Stomach (tissue), 19 donors: ENCODE measurements at places on chromosomes 16 and 17.
A peak's percentile ranks its signal among the peaks of the same experiment; 100 is the strongest.

- no peak overlapping the region for H3K27ac ChIP-seq
- H3K27me3 ChIP-seq = peaks cover 26% of the 10 kb centered on the region
- H3K4me3 ChIP-seq = peak overlapping the region; percentile 55
Measured at GRCh38 chr17:34578656-34579016, 746 bp upstream of the TMEM132E start.

GRCh38 chr17:43439041-43439440, 40.2 kb downstream of the ARL4D start:
- H3K4me3 ChIP-seq = no peak overlapping the region
- no peaks in the 10 kb centered on the region for H3K36me3 ChIP-seq
- no peak for DNase-seq
- H3K27ac ChIP-seq = no peak overlapping the region

DNA sequence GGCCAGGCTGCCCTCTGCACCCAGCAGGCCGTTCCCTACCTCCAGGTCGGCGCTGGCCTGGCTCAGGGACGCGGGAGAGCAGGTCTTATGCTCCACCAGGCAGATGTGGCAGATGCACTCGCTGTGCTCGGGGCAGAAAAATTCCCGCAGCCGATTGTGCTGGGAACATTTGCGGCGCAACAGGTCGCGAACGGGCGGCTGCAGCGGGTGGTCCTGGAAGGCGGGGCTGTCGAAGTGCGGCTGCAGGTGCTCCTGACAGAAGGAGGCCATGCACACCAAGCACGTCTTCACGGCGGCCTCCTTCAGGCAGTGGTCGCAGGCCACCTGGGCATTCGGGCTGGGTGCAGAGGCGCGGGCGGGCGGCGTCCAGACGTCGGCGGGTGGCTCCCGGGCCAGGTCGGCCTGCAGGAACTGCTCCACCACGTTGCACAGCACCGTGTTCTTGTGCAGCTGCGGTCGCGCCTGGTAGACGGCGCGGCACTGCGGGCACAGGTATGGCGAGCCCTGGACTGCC, 439 bp downstream of the TRIM25 start:
- no peaks in the 10 kb centered on the region for H3K27me3 ChIP-seq
- peaks cover 8% of the 10 kb centered on the region for H3K36me3 ChIP-seq
- H3K4me3 ChIP-seq = peak overlapping the region; percentile 82
- no peak for DNase-seq
- H3K27ac ChIP-seq = peak overlapping the region; percentile 92
- peaks cover 53% of the 10 kb centered on the region for H3K4me1 ChIP-seq

DNA sequence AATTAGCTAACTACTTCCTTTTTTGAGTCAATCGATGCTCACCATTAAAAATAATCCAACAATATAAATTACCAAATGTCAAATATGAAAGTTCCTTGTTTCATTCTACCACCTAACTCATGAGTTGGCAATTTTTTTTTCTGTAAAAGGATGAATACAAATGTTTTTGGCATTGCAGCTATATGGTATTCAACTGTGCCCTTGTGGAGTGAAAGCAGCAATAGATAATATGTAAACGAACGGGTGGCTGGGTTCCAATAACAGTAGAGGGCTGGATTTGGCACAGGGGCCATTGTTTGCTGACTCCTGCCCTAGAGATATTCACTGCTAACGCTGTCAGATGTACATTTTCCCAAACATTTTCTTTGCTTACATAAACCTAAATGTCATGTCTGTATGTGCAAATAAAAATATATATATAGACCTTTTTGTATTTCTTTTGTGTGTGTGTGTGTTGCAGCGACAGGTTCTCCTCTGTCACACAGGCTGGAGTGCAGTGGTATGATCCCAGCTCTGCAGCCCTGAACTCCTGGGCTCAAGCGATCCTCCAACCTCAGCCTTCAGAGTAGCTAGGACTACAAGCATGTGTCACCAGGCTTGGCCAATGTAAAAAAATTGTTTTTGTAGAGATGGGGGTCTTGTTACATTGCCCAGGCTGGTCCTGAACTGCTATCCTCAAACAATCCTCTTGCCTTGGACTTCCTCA, 73.9 kb downstream of the RPGRIP1L start:
- H3K27me3 ChIP-seq = no peaks in the 10 kb centered on the region
- peak; percentile 34 for DNase-seq
- no peak overlapping the region for H3K4me3 ChIP-seq
- H3K36me3 ChIP-seq = peaks cover 4% of the 10 kb centered on the region

DNA sequence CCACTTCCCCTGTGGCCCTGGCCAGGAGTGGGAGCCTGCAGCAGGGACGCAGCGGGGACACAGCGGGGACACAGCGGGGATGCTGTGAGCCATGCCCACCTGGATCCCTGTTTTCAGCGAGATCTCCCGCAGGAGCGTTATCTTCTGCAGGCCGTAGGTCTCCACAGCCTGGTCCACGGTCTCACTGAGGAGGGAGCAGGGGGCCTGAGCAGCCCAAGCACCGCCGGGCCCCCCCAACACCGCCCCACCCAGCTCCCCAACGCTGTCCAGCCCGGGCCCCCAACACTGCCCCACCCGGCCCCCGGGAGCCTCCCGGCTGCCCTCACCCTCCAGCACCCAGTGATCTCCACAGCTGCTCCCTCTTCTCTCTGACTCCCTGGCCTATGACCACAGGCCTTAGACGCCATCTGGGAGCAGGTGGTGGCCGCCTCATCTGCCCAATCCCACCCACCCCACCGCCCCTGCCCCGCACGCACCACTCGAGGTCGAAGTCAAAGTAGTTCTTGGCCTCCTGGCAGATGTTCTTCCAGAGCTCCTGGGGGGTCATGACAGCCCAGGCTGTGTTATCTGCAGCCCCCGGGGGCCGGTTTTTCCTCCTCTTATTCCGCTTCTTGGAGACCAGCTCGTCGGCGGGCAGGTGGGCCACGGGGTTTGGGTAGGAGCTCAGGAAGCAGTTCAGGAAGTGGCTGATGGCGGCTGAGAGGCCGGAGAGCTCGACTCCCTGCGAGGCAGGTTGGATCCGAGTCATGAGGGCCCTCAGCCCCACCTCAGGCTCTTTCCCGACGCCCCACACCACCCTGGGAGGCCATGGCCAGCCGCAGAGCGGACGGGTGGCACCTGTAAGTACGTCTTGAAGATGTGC, 17.0 kb downstream of the CLUH start:
- no peak overlapping the region for H3K27ac ChIP-seq
- H3K4me1 ChIP-seq = peaks cover under 1% of the 10 kb centered on the region
- DNase-seq = no peak
- no peaks in the 10 kb centered on the region for H3K27me3 ChIP-seq
- H3K36me3 ChIP-seq = peaks cover 99% of the 10 kb centered on the region

DNA sequence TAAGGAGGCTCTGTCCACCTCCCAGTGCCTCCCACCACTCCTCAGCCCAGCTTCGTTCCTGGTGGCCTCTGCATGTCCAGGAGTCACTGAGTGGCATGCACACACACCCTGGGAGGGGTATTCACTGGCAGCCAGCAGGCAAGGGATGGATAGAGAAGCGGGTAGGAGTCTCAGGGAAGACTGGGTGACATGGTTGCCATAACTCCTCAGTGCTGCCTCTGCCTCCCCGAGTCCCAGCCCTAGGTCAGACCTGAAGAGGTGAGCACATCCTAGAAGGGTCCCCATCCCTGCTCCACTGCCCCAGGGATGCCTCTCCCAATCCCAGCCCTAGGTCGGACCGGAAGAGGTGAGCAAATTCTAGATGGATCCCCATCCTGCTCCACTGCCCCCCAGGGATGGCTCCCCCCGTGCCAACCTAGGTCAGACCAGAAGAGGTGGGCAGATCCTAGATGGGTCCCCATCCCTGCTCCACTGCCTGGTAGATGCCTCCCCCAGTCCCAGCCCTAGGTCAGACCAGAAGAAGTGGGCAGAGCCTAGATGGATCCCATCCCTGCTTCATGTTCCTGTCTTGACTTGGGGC, 197.0 kb downstream of the IRF8 start:
- H3K36me3 ChIP-seq = no peaks in the 10 kb centered on the region
- H3K27ac ChIP-seq = no peak overlapping the region
- no peak overlapping the region for H3K4me3 ChIP-seq
- H3K27me3 ChIP-seq = no peaks in the 10 kb centered on the region
- no peak for DNase-seq
- H3K4me1 ChIP-seq = no peaks in the 10 kb centered on the region

DNA sequence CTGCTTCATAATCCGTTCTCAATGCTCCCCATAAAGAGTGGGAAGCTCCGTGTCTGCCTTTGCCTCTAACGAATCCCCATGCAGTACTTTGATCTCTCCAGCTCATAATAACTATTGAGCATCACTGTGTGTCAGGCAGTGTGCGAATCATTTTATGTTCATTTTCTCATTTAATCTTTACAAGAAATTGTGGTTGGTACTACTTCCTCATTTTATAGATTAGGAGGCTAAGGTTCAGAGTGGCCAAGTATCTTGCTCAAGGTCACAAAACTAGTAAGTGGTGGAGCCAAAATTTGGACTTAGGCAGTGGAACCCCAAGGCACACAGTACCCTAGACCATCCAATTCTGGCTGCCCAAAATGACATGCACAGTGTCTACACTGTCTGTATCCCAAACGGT, 44.8 kb downstream of the ABCC12 start:
- peaks cover 8% of the 10 kb centered on the region for H3K4me1 ChIP-seq
- no peaks in the 10 kb centered on the region for H3K36me3 ChIP-seq
- no peaks in the 10 kb centered on the region for H3K27me3 ChIP-seq

GRCh38 chr16:74982256-74982655, 2.7 kb downstream of the WDR59 start:
- no peak for DNase-seq
- H3K36me3 ChIP-seq = peaks cover 15% of the 10 kb centered on the region
- peaks cover 26% of the 10 kb centered on the region for H3K4me1 ChIP-seq
- H3K27me3 ChIP-seq = no peaks in the 10 kb centered on the region

GRCh38 chr17:67995570-67996263, 552 bp downstream of the C17orf58 start:
- no peak overlapping the region for H3K27ac ChIP-seq
- H3K4me1 ChIP-seq = peaks cover 42% of the 10 kb centered on the region
- H3K36me3 ChIP-seq = no peaks in the 10 kb centered on the region
- H3K4me3 ChIP-seq = peak overlapping the region; percentile 57
- DNase-seq = peak; percentile 68

GRCh38 chr17:48770954-48771353, 42.4 kb upstream of the HOXB13 start:
- no peaks in the 10 kb centered on the region for H3K36me3 ChIP-seq
- H3K4me3 ChIP-seq = no peak overlapping the region
- DNase-seq = no peak
- H3K27me3 ChIP-seq = peaks cover 59% of the 10 kb centered on the region
- no peaks in the 10 kb centered on the region for H3K4me1 ChIP-seq

DNA sequence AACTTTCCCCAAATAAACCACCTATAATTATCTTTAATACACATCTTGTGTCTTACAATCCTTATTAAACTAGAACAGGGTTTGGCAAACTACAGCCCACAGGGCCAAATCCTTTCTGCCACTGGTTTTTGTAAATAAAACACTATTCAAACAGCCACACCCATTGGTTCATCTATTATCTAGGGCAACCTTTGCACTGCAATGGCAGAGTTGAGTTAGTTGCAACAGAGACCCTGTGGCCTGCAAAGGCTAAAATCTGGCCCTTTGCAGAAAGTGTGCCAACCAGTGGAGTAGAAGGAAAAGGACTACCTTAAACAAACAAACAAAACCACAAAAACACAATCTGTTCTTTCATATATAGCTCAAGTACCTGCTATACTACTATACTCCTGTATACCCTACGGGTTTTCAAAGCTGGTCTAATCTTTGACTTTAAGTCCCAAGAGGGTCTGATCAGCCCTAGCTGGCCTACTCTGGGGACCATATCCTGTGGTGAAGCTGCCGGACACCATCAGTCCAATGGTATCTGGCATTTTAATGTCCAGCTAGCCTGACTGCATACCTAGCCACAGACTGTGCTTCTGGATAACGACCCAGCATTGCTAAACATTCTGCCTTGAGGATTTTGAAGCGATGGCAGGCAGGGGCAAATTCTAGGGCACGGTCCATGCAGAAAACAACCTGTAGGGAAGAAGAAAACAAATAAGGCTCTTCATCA, 23.3 kb downstream of the CNP start:
- no peaks in the 10 kb centered on the region for H3K27me3 ChIP-seq
- H3K4me1 ChIP-seq = no peaks in the 10 kb centered on the region
- DNase-seq = no peak
- peaks cover 99% of the 10 kb centered on the region for H3K36me3 ChIP-seq

GRCh38 chr17:67137860-67138259, 93.5 kb downstream of the CACNG1 start:
- no peaks in the 10 kb centered on the region for H3K27me3 ChIP-seq
- peaks cover 9% of the 10 kb centered on the region for H3K4me1 ChIP-seq
- no peak for DNase-seq
- peaks cover 78% of the 10 kb centered on the region for H3K36me3 ChIP-seq

GRCh38 chr17:50180111-50180510, 14.3 kb downstream of the SGCA start:
- peaks cover 6% of the 10 kb centered on the region for H3K36me3 ChIP-seq
- H3K27ac ChIP-seq = no peak overlapping the region
- H3K4me3 ChIP-seq = no peak overlapping the region

GRCh38 chr16:70407811-70408274, 31.1 kb downstream of the ST3GAL2 start:
- peaks cover 20% of the 10 kb centered on the region for H3K36me3 ChIP-seq
- no peak overlapping the region for H3K4me3 ChIP-seq
- H3K4me1 ChIP-seq = no peaks in the 10 kb centered on the region
- no peaks in the 10 kb centered on the region for H3K27me3 ChIP-seq

DNA sequence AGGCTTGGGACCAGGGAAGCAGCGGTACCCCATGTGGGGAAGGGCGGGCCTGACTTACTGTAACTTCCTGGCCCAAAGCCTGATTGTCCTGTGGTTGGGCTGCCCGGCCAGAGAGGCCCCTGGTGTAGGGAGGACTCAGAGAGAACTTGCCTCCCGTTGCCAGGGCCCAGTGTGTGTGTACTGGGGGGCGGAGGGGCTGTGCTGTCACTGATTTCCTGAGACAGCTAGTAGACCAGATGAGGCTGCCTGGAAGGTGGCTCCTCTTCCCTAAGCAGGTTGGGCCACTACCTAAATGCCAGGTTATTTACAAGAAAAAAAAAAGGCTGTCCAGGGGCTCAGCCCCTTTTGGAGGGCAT, 16.7 kb downstream of the SOCS3 start:
- no peak overlapping the region for H3K4me3 ChIP-seq
- H3K27me3 ChIP-seq = no peaks in the 10 kb centered on the region
- H3K4me1 ChIP-seq = peaks cover 31% of the 10 kb centered on the region
- H3K36me3 ChIP-seq = no peaks in the 10 kb centered on the region
- peak; percentile 90 for DNase-seq

DNA sequence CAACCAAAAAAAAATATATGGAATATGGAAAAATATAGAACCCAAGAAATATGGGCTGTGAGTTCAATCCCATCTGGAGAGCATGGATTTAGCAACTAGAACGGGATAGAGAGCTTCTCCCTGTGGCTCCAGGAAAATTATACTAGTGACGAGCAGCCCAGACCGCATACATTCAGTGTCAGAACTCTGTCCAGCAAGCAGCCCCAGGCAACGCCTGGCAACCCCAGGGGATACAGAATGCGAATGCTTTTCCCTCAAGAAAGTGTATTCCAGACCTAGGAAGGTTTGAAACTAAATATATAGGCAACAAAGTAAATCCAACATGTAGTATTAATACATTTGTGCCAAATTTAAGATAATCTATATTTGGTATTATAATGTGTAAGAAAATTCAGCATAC, 13.5 kb upstream of the ASGR2 start:
- no peaks in the 10 kb centered on the region for H3K4me1 ChIP-seq
- no peaks in the 10 kb centered on the region for H3K36me3 ChIP-seq
- H3K4me3 ChIP-seq = no peak overlapping the region
- H3K27ac ChIP-seq = no peak overlapping the region
